ENCODE measurements at places on chromosomes 12 and 14.

DNA sequence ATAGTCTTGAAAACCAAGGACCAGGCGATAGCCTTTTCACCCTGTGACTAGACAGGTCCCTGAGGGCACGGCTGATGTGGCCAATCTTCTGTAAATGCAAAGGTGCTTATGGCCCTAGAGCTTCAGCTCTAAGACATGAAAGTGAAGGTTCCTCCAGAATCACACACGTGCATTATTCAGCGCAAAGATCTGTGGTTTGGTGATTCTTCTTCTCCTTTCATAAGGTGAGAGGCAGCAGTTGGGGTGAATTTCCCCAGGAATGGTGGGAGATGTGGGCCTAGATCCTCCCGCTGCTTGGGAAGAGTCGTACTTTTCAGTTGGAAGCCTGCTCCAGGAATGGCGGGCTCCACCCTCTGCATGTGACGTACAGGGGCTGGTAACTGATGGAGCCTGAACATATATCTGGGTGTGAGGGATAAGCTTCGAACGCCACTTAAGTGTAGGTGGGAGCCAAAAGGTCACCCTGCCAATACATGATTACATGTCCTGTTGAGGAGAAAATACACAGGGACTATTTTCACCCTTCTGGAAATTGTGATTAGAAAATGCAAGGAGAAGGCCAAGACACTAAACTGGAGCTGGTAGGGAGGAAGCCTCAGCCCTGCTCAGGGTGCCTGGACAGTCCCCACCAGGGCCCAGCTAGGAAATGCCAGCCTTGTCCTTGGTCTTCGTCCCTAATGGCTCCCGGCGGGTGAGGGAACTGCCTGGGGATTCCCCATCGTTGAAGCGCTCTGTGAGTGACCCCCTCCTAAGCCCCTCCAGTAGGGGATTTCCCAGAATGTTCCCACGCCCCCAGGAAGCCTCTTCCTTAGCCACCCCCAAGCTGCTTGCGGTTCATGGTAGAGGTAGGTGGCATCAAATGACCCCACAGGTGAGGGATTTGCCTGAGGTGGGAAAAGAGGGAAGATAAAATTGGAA is 17.6 kb downstream of the BATF start:
- DNase-seq: no peak

GRCh38 chr14:36652542-36653201 is 9.0 kb upstream of the PAX9 start:
- no peak for DNase-seq

DNA sequence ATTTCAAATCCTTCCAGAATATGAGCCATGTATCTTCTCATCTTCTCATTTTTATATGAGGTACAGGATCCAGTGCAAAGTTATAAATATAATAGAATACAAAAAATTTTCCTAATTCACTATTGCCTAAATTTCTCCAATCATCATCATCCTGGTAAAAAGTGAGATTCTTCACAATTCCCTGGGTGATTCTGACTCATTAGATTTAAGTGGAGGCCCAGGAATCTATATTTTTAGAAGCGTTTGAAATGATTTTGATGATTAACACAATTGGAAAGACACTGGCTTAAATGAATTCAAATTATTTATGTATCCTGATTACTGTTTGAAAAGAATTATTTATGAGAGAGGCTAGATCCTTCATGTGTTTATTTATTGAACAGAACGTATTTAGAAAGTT is 380.3 kb upstream of the PDE3A start:
- DNase-seq: no peak

GRCh38 chr12:52838609-52839435 is 4.7 kb upstream of the KRT79 start:
- DNase-seq: no peak

DNA sequence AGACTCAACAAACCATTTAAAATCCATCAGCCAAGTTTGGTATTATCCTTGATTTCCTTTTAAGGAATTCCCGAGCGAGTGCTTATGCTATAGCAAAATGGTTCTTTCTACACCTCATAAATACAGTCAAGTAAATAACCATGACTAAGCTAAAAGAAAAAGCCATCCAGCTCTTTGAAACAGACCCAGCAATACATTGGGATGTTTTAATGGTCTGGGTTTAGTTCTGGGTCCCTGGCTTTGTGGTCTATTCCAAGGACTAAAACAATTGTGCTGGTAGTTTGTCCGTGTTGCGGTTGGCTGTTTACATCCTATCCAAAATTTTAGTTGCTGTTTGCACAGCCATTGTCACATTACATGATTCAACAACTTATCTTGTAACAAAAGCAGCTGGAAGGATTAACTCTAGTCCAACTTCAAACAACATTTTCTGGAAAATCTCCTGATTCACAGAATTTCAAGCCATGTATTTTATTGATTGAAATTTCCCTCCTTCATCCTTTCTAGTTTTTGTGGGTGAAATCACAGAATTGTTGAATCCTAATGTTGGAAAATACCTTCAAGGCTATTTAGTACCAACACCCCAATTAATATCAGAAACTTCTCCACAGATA is 19.6 kb downstream of the KLRB1 start:
- no peak for DNase-seq

GRCh38 chr12:84793558-84794367 is 118.8 kb downstream of the SLC6A15 start:
- no peak for DNase-seq

DNA sequence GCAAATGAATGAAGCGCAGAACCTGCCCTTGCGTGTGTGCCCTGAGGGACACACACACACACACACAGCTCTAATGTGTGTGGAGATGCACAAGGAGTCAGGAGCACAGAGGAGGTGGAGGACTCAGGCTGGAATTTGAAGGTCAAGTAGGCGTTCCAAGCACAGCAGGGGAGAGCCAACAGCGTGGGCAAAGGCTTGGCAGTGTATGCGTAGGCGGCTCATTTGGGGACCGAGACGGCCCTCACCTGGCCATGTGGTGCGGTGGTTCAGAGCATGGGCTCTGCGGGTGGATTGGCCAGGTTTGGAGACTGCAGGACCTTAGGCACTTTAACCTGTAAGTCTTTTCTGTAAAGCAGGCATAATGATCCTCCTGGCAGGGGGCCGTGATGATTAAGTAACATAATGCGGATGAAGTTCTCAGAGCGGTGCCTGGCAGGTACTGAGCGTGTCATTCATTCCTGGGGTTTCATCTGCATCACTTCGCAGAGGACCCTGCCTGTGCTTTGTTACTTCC is 69.5 kb upstream of the SLC24A4 start:
- DNase-seq: no peak

GRCh38 chr12:122499991-122500684 is 594 bp downstream of the ZCCHC8 start:
- DNase-seq: peak; percentile 10

DNA sequence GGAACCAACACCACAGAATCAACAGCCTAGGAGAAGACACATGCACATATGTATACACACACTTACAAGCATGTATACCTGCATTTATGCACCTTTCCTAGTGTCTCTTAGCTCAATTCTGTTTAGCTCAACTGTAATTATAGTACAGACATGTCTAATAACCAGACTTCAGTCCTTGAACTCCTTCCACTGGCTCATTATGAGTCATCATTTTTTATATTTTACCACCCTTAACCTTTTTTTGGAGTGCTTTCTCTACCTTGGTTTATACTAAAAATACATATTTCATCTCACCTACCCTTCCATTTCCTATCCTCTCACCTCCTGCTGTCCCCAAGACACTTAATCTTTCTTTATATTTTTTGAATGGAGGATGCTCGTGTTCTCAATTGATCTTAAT is 110.4 kb downstream of the ARID2 start:
- DNase-seq: no peak

GRCh38 chr14:58414845-58415244 is 12.5 kb downstream of the TIMM9 start:
- no peak for DNase-seq

DNA sequence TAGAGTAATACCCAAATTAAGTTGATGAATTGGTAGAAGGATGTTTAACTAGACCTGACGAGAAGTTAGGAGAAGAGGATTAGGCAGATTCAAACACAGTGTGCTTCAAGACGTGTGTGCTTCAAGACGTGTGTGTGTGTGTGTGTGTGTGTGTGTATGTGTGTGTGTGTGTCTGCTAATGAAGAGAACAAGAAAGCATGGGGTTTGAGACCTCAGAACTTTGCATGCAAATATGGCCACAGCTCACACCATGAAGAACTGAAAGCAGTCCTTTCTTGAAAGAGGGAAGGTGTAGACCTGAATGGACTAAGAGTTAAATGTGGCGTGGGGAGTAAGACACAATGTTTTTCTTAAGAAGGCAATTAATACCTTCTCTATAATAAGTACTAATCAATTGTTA is 32.5 kb upstream of the SSPN start:
- no peak for DNase-seq

All from thoracic aorta (tissue), 2 donors.